ELR (cell line): ENCODE measurements at places on chromosomes 6 and 20.

DNA sequence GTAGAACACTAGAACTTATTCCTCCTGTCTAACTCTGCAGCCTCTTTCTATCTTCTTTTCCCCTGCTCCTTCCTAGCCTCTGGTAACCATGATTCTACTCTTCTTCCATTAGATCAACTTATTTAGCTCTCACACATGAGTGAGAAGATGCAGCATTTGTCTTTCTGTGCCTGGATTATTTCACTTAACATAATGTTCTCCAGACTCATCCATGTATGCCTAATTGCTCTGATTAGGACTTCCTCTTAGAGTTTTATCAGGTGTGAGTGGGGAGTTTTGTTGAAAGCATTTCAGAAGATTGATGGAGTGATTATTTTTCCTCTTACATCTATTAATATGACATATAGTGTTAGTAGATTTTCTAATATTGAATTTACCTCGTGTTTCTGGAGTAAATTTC is 140.4 kb downstream of the CDKAL1 start:
- DNase-seq = no peak

GRCh38 chr6:138607478-138608433 is 108.5 kb upstream of the NHSL1 start:
- DNase-seq = no peak

DNA sequence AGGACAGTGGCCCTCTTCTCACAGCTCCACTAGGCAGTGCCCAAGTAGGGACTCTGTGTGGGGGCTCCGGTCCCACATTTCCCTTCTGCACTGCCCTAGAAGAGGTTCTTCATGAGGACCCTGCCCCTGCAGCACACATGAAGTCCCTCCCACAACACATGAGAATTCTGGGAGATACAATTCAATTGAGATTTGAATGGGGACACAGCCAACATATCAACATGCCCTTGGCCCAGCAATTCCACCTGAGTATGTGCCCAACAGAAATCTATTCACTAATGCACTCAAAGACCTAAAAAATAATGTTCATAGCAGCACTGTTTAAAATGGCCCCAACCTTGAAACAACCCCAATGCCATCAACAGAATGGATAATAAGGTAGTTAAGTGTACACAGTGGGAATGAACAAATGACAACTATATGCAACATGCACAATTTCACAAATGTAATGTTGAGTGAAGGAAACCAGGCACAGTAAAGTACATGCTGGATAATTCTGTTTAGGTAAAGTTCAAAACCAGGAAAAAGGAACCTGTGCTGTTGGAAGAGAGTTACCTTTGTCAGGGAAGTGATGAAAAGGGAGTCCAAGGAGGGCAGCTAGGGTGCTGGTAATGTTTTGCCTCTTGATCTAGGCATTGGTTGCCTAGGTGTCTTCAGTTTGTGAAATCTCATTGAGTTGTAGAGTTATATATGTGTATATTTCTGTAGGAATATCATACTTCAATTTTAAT is 16.1 kb downstream of the ISM1 start:
- no peak for DNase-seq

DNA sequence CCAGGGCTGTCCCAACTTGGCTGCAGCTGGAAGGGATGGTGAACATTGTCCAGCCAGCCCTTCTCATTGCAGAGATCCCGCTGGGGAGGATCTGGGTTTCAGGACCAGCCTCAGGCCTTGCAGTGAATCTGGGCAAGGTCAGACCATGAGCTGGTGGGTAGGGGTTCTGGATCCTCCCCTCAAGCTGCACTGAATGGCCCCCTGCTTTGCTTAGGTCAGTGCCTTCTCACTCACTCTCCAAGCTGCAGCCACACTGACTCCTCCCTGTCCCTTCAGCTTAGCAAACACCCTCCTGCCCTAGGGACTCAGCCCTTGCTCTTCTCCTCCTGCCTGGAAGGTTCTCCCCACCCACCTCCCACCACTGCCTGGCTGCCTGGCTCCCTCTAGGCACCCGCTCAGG is 95.3 kb upstream of the KCNG1 start:
- DNase-seq = no peak
